ENCODE measurements at places on chromosomes 5 and 9. TPM values are rescaled to one million over a fixed set of nuclear protein-coding genes. Genes with fewer than 3 reads are reported as not detected.

The C6 gene
- total RNA-seq, result not detected

DNA sequence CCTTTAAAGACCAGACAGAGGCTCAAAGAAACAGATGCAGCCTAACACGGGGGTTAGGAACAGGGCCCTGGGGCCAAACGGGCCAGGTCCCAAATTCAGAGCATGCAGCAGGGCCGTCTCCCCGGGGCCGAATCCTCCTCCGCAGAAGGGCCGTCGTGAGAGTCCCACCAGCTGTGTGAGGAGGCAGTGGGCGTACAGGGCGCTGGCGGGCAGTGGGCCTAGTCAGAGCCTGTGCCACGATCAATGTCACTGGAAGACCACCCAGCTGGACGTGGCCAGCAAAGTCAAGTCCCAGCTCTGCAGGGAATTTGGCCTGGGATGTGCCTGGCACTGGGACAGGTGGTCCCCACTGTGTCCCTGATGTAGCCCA is 15.8 kb upstream of the FCN2 start:
- no peaks in the 10 kb centered on the region for H3K27me3 ChIP-seq
- H3K27ac ChIP-seq, result no peak overlapping the region
- H3K36me3 ChIP-seq, result no peaks in the 10 kb centered on the region
- DNase-seq, result no peak

The TEK gene
- total RNA-seq, result 14.6 TPM

- H3K36me3 ChIP-seq, result no peaks in the 10 kb centered on the region
- no peak for DNase-seq
- H3K4me1 ChIP-seq, result no peaks in the 10 kb centered on the region
- no peaks in the 10 kb centered on the region for H3K27me3 ChIP-seq
Measured at GRCh38 chr5:29795096-29795652, 1398.3 kb upstream of the CDH6 start.

The CCDC187 gene
- total RNA-seq, result 0.09 TPM

DNA sequence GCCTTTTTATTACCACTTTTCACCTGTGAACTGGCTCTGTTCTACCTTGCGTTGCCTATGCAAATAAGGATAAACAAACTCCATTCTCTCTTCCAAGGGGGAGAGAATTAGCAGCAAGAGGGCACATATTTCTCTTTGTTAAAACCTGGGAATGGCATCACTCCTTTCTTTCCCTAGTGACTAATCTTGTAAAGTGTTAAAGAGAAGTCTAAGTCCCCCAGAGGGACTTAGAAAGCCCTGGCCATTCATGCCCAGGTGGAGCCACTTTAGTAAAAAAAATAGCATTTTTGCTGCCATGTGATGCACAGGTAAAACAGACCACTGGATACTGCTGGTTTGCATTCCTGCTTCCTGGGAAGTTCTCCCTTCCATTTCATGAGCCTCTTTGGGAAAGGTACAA is 148.4 kb downstream of the MAN2A1 start:
- H3K27ac ChIP-seq, result no peak overlapping the region
- peaks cover 34% of the 10 kb centered on the region for H3K4me1 ChIP-seq
- H3K4me3 ChIP-seq, result no peak overlapping the region
- DNase-seq, result peak; percentile 54
- H3K27me3 ChIP-seq, result no peaks in the 10 kb centered on the region
- peaks cover 3% of the 10 kb centered on the region for H3K36me3 ChIP-seq

- H3K4me3 ChIP-seq, result no peak overlapping the region
- no peaks in the 10 kb centered on the region for H3K27me3 ChIP-seq
- DNase-seq, result peak; percentile 38
- peaks cover 17% of the 10 kb centered on the region for H3K4me1 ChIP-seq
- no peak overlapping the region for H3K27ac ChIP-seq
Measured at GRCh38 chr5:177099422-177100093, 12.8 kb downstream of the FGFR4 start.

DNA sequence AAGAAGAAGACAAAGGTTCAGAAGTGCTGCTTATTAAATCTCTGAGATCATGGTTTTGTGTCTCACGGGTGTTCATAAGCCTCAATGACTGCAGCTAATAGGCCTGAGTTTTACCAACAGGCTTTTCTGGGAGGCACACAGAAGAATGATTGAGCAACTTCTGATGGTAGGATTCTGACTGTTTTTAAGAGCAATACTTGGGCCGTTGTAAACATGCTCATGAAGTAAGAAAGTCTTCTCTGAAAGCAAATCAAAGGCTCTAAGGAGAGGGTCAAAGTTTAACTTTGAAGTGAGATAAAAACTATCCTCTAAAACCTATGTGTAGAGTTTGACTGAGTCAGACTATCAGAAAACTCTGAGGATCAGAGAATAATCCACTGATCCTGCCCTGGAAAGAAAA is 390.9 kb upstream of the DAB2 start:
- no peak overlapping the region for H3K27ac ChIP-seq
- no peaks in the 10 kb centered on the region for H3K27me3 ChIP-seq
- no peak overlapping the region for H3K4me3 ChIP-seq
- H3K4me1 ChIP-seq, result no peaks in the 10 kb centered on the region
- H3K36me3 ChIP-seq, result no peaks in the 10 kb centered on the region

DNA sequence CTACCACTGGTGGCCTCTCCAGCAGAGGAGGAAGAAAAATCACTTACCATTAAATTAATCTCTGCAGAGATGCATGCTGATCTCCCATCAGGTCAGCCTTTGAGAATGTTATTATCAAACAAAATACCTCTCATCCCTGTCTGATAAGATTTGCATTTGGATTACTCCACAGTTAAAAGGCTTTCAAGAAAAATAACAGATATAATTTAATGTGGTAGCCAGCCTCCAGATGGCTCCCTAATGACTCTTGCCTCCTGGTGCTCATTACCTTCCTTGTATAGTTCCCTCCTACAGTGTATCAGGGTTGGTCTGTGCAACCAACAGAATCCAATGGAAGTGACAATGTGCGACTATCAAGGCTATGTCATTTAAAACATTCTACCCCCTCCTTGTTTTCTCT is 63.6 kb upstream of the TNPO1 start:
- H3K27ac ChIP-seq, result no peak overlapping the region
- H3K36me3 ChIP-seq, result no peaks in the 10 kb centered on the region
- H3K4me1 ChIP-seq, result no peaks in the 10 kb centered on the region
- no peak for DNase-seq
- H3K4me3 ChIP-seq, result no peak overlapping the region

DNA sequence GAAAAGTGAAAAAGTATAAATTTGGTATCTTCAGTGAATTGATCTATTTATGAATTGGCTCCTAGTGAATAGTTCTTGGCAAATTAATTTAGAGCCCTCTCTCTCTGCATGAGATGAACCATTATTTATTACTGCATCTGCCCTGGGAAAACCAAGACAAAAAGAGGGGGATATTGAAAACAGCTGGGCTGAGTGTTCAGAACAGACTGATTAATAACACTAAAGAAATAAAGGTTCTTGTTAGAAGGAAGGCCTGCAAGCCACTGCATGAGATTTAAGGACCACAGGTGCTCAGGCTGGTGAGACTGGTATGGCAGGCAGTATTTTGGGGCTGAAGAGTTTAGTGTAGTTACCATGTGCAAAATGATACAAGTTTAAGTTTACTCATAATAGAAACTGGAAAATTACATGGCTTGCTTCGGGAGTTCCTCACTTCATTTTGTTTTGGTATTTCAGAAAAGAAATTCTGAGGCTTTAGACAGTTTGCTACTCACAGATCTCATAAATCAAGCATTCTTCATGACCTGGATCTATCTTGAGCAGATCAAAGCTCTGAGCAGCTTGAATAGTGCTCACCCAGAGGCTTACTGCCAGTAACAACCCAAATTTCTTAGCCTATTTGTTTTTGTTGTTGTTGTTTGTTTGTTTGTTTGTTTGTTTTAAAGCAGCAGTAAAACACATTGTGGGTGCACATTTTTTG is 56.1 kb downstream of the KIAA1958 start:
- peaks cover 22% of the 10 kb centered on the region for H3K4me1 ChIP-seq
- H3K36me3 ChIP-seq, result no peaks in the 10 kb centered on the region
- no peaks in the 10 kb centered on the region for H3K27me3 ChIP-seq
- no peak overlapping the region for H3K4me3 ChIP-seq

The NR2F1-AS1 gene
- total RNA-seq, result 8.3 TPM

The SLC36A3 gene
- total RNA-seq, result not detected

The PAPPA gene
- total RNA-seq, result 0.65 TPM

GRCh38 chr9:35028341-35028740 is 38.8 kb downstream of the DNAJB5 start:
- no peak for DNase-seq
- no peaks in the 10 kb centered on the region for H3K27me3 ChIP-seq
- H3K27ac ChIP-seq, result no peak overlapping the region
- H3K4me3 ChIP-seq, result no peak overlapping the region
- peaks cover 11% of the 10 kb centered on the region for H3K4me1 ChIP-seq

The GFI1B gene
- not detected for total RNA-seq

The C1QTNF2 gene
- 0.06 TPM for total RNA-seq

The SRD5A1 gene
- 33.5 TPM for total RNA-seq
